ENCODE measurements at places on chromosomes 5 and 9.

- DNase-seq, result no peak
These were observed 499.8 kb downstream of the RASEF start for GRCh38 chr9:82563094-82563493.

GRCh38 chr9:134602547-134603362 lies 38.8 kb upstream of the COL5A1 start:
- no peak for DNase-seq

DNA sequence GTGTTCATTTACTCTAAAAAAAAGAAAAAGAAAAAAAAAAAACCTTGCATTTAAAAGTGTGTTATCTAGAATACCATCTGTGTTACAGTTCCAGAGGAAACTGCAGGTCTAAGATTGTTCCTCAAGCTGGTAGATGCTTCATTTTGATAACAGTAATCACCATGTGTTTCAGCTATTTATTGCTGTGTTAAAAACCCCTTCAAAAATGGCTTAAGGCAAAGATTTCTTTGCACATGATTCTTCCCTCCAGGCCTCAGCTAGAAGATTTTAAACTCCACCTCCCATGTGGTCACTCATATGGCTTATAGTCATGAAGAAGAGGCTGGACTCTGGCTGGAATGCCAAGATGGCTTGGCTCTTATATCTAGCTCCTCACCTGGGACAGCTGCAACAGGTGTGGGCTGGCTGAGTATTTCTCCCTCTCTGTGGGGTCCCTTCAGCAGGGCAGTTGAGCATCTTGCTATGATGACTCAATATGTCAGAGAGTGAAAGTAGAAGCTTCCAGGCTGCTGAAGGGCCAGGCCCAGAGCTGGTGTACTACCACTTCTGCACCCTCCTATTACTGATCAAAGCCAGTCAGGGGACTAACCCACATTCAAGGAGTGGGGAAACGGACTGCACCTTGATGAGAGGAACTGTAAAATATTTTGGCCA lies 920.4 kb upstream of the DMAC1 start:
- no peak for DNase-seq

GRCh38 chr5:118990582-118990981 lies 2.2 kb upstream of the DTWD2 start:
- DNase-seq, result no peak

DNA sequence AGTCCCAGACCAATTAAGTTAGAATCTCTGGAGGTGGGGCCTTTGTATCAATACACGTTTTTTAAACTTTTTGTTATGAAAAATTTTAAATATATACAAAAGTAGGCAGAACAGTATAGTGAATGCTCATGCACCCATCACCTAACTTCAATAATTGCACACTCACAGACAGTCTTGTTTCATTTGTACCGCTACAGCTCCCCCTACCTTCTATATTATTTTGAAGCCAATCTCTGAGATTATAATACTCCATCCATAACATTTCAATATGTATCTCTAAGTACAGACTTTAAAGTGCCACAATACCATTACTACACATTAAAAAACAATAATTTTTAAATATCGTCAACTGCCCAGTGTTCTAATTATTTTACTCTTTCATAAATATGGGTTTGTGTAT lies 32.9 kb downstream of the ISL1 start:
- DNase-seq, result no peak

DNA sequence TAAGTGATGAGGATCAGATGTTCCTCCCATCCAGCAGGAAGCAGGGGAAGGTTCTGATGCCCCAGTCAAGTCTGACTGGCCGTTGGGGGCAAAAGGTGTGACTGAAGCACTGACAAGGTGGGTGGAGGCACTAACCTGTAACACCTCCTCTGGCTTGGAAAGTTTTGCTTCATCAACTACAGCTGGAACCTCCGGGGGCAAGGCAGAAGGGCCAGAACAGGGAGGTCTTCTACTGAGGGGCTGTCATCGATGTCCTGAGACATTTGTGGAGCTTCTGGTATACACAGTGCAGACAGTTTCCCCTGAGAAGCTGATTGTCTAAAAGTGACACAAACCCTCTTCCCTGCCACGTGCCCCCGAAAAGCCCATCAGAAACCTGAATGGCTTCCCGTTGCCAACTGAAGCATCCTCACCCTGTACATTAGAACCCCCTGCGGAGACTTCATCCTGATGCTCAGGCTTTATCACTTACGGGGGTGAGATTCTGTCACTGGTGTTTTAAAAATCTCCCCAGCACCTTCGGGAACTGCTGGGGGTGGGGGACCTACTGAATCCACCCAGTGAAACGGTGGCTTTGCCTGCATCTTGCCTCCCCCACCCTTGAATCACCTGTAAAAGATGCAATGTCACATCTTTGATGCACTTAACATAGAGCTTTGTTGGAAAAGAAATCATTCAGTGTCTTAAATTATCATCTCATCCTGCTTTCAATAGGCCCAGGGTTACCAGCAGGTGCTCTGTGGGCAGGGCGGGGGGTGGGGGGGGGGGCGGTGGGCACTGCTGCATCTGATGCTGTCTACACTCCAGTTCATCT lies 24.6 kb downstream of the TRAF1 start:
- DNase-seq, result no peak
